Erythroblast (primary cell): ENCODE measurements at places on chromosomes 3 and 15.

GRCh38 chr3:141080431-141080830, 29.3 kb downstream of the SPSB4 start:
- no peak for DNase-seq

DNA sequence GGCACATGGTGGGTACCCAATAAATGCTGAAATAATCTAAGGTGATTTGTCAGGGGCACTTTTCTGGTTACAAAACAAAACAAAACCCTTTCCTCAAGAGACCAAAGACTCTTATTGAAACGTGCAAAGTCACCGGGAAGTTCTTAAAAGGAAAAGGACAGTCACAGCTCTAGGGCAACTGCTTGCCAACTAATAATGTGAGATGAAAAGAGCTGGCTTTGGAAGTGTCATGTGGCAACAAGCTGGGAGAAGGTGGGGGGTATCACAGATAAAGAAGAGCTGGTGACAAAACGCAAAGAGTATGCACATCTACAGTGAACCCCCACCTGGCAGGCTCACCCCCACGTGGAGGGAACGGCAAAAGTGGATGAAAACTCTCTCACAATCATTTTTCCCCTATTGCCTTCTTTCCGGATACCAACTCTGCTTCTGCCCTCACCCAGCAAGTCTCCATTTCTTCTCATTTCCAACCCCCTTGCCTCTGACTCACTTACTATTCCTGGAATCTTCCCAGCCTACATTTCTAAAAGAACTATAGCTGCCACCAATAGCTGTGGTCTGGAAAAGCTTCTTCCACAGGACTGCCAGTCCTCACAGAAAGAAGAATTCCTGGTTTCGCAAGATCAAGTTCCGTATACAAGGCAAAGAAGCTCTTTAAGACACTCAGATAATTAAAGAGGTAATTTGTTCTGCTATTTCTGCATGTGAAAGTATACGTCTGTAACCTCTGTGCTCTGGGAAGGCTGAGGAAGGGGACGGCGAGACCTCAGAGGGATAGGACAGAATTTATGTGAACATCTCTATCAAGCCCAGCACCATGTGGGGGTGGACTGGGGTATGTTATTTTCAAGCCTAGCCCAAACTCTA, 21.8 kb upstream of the ANPEP start:
- no peak for DNase-seq

GRCh38 chr15:23629234-23629805, 18.3 kb downstream of the MAGEL2 start:
- no peak for DNase-seq

GRCh38 chr3:3992312-3992874, 193.2 kb downstream of the LRRN1 start:
- DNase-seq, result no peak

DNA sequence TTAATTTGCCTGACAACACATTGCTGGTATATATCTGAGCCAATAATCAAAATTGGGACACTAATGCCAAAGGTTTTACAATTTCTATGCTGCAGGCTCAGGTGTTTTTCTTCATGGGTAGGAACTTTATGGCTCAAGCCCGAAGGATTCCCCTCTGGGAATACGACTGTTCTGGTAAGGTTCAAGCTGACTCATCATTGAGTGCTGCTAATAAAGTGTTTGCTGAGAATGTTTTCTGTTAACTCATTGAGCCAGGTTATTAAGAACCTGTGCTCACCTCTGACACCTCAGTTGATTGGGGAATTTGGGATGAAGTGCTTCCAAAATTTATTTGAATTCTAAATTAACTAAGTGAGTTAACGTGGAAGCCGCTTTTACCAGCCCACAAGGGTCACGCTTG, 135.8 kb upstream of the CTDSPL start:
- no peak for DNase-seq

- peak; percentile 60 for DNase-seq
These were observed 13.2 kb upstream of the TMEM212 start for GRCh38 chr3:171829841-171830517.

GRCh38 chr3:52068730-52069129, 12.4 kb upstream of the DUSP7 start:
- no peak for DNase-seq

DNA sequence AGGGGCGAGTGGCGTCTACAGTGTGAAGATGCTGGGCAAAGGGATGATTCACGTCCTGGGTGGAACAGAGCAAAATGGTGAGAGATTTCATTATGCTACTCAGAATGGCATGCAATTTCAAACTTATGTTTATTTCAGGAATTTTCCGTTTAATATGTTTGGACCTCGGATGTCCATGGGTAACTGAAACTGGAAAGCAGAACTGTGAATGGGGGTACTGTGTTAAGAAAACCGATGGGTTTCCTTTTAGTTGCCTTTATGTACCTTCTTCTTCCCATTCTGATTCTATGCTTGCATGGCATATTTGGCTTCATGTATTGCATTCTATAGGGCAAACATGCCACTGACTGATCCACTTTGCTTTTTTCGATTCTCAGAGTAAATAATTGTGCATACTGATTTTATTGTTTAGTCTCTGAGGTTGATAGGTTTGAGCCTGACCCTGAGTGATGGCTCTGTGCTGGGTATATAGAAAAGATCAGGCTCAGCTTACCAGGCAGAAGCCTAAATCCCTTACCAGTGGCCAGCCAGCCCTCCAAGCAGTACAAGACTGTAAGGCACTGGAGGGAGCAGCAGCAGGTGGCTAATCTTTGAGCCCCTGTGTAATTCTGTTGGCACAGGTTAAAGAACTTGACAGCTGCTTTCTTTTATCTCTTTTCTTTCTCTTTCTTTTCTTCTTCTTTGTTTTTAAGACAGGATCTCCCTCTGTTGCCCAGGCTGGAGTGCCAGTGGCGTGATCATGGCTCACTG, 4.5 kb downstream of the QTRT2 start:
- DNase-seq, result no peak

DNA sequence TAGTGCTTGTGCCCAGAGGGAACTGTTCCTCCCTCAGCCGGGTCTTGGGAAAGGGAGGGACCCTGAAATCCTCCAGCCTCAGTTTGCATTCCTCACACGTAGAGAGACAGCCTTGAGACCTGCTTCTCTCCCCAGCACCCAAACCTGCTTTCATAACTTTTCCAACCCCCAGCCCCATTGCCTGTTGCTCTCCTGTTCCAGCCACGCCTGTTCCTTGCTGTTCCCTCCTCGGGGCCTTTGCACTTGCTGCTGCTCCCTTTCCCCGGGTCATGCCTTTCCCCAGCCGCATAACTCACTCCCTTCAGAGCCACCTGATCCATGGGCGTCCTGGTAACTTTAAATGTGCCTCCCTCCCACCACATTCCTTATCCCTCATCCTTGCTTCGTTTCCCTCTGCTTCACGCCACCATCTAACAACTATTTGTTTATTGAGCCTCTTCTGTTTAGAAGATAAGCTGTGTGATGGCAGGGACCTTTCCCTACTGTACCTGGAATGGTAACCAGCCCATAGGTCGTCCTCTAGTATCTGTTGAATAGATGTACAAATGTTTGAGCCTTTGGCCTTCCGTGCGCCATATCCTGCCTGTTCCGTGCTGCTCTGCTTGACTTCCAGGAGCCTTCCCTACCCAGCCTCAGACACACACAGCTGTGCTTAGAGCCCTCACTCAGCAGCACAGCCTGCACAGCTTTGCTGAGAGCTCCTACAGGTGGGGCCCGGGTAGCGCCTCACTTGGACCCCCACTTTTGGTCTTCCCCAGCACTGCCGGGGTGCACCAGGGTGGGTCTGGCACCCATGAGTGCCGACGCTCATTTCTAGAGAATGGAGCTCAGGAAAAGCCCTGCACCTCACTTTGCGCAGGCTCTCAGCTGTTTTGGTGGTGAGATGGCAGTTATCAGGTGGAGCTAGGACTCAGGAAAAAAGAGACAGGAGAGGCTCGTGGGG, 60.2 kb downstream of the SCN5A start:
- DNase-seq, result no peak

GRCh38 chr3:176037636-176038035, 1159.6 kb downstream of the TBL1XR1 start:
- DNase-seq, result no peak

DNA sequence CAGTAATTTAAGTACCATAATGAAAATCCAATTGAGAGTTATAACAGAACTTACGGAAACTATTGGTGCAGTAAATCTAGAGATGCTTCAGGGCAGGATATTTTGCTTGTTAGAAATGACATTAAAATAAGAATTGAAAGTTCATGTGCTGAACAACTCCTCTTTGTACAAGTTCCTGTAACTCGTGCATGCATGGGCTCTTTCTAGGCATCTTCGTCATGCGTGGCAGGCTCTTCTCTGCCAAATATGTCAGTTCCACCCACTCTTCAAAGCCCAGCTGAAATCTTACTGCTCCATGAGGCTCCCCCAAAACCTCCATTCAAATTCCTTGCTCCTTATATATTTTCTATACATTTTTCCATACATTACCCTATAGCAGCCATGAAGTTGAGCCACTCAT, 48.7 kb downstream of the FBN1 start:
- DNase-seq, result no peak

GRCh38 chr15:54772663-54773062, 424.1 kb downstream of the RSL24D1 start:
- no peak for DNase-seq

DNA sequence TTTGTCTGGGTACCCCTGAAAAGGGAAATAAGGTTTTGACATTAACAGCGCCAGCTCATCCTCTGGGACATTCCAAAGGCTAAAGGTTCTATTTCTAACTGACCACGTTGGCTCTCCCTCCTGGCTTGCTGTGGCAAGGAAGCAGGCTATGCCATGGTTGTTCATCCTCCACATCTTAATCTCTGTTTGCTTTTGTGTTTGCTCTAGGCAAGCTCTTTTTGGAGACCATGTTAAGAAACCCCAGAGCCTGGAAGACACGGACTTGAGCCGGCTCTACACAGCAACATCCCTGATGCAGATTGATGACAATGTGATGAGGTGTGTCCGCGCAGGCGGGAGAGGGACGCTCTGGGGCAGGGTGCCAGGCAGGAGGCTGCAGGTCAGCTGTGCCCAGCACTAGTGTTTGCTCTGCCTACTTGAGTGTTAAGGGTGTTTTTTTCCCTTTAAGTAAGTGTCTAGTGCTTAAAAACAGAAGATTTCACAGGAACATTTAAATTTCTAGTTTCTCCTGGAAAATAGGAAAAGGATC, 33.3 kb downstream of the RLBP1 start:
- no peak for DNase-seq

DNA sequence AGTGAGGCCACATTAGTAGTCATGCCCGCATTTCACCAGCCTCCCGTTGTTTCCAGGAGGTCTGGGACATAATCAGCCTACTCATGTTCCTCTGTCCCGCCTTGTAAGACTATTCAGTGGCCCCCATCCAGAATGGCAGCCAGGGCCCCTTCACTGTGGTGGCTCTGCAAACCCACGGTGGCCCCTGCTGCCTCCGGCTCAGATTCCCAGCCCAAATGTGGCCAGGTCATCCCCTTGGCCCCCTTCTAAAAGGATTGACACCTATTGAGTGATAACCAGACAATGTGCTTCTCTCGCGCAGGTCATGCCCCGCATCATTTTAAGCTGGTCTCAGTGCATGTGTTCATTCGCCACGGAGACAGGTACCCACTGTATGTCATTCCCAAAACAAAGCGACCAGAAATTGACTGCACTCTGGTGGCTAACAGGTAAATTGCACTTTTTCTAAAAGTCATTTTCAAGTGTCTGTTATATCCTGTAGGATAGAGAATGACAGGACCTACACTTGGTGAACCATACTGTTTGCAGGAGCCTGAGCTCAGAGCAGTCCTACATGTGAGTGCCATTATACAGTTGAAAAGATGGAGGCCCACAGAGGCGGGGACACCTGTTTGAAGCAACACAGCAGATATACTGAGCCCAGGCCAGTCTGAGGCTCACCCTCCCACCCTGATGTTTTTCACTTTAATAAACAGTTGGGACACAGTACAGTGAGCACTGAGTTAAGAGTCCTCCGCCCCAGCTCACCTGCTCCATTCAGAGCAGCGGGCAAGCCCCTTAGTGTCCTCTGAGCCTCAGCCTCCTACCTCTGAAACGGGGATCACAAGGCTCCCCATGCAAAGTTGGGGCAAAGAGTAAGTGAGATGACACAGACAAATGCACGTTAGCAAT, 47.7 kb downstream of the PXYLP1 start:
- DNase-seq, result peak; percentile 16

DNA sequence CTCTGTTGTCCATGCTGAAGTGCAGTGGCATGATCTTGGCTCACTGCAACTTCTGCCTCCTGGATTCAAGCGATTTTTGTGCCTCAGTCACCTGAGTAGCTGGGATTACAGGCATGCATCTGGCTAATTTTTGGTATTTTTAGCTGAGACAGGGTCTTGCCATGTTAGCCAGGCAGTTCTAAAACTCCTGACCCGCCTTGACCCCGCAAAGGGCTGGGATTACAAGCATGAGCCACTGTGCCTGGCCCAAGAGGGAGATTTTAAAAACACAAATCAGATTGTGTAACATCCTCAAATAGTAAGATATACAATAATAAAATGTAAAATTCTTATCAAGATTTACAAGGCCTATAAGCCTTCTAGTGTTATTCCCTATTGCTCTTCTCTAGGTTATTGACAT, 62.5 kb upstream of the PHLDB2 start:
- DNase-seq, result no peak

GRCh38 chr3:110995461-110996231, 76.0 kb upstream of the NECTIN3 start:
- no peak for DNase-seq

- no peak for DNase-seq
These were observed 18.7 kb downstream of the UQCC5 start for GRCh38 chr3:52555056-52555455.

- DNase-seq, result no peak
These were observed 206.8 kb upstream of the IL12A start for GRCh38 chr3:159781867-159782266.

DNA sequence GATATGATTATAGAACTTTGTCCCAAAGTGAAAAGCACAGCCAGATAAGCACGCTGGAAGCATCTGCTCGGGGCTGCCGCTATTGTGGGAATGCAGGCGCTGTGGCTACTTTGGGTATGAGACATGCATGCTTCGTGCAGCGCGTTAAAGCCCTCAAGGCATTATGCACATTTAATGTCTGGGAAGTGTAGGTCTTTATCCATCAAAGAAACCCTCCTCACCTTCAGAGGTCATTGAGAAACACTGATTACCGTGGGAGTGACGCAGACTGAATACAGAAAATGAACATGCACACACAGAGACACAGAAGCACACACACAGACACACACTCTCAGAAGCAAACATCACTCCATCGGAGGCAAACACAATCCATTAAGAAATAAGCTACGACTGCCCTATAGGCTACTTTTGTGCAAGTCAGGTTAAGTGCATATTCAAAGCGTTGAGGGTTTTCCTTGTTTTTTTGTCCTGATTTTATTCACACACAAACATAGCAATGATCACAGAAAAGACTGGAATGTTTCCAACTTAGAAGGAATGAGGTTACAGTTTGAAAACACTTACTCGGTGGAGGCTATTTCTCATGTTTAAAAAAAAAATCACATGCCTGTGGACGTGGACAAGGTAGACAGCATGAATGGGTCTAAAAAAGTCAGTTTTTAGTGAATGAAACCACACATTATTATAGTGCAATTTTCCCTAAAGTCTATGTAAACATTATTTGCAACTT, 68.5 kb downstream of the PLCH1 start:
- DNase-seq, result no peak
